ENCODE measurements at places on chromosomes 7 and 10.

DNA sequence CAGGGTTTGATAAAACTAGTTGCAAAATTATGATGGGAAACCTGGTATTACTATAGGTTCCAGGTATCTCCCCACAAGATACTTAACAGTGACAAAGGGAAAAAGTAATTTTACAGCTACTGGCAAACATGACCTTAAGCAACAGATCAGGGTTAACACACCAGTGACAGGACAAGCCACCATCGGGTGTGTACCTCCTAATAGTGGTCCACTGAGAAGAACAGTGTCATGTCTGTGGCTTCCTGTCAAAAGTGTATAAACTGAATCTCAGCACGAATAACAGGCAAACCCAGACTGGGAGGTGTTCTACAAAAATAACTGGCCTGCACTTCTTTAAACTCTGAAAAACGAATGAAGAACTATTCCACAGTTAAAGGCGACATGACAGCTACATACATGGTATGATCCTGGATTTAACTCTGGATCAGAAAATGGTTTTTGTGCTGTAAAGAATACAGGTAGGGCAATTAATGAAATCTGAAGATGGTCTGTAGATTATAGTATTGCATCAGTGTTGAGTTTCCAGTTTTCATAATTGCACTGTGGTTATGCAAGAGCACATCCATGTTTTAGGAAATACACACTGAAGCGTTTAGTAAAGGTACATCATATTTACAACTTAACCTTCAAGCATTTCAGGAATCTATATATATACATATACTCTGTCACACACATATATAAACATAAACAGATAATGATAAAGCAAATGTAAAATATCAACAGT lies 32.0 kb upstream of the ARMS2 start:
- no peak for DNase-seq

DNA sequence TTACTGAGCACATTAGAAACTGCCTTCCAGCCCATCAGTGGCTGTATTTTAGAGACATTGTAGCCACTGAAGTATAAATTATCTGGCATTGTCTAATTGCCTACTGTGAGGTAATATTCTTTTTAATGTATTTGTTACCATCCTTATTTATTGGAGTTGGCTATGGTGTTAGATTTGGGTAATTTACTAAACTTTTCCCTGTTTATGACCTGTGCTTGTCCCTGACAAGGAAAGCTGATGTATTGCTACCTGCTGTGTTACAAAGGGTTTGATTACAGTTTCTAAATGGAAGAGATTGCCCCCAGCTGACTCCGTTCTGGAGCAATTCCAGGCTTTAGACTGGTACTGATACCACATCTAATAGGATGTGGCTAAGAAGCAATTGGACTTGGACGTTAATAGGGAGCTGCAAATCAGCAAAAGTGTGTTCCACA lies 12.3 kb upstream of the ASCC1 start:
- DNase-seq: no peak

DNA sequence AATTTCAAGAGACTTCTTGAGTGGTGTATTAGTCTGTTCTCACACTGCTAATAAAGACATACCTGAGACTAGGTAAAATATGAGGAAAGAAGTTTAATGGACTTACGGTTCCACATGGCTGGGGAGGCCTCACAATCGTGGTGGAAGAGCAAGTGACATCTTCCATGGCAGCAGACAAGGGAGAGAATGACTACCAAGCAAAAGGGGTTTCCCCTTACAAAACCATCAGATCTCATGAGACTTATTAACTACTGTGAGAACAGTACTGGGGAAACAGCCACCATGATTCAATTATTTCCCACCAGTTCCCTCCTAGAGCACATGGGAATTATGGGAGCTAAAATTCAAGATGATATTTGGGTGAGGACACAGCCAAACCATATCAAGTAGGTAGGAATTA lies 150.5 kb downstream of the PCDH15 start:
- no peak for DNase-seq

GRCh38 chr7:138784692-138785091 lies 13.1 kb upstream of the TMEM213 start:
- no peak for DNase-seq

DNA sequence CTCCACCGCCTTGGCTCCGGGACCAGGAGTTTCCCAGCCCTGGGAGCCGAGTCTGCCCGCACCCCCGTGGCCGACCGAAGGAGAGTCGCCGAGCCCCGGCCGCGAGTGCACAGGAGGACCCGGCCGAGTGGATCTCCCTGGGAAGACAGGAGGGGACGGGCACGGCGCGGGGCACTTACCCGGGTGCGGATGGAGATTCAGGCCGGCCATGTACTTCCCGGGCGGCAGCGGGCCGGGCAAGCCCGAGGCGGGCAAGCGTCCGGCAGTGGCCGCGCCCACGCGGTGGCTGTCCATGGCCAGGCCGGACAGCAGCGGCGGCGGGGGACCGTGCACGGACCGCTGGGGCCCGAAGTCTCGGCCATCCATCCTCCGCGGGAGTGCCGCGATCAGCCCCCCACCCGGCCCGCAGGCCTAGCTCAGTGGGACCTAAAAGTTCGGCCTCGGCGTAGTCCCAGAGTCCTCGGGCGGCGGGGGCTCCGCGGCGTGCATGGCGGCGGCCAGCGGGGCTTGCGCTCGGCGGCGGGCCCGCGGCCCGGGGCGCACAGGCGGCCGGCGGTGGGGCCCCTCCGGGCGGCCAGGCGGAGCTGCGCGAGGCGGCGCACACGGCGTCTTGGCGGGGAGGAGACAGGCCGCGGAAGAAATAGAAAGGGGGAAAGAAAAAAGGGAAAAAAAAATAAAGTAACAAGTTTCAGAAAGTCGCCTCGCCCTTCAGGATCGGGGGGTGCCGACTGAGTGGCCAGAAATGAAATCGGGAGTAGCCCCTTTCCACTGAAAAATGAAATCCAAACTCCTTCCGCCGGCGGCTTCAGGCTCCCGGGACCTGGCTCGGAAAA lies 2.5 kb downstream of the TNRC18 start:
- DNase-seq: no peak

- DNase-seq: no peak
Observed at GRCh38 chr7:5406957-5407945, 16.4 kb downstream of the TNRC18 start.

GRCh38 chr10:100775386-100775785 lies 30.0 kb downstream of the PAX2 start:
- no peak for DNase-seq

- DNase-seq: no peak
Observed at GRCh38 chr7:1418505-1419309, 40.6 kb downstream of the MICALL2 start.

DNA sequence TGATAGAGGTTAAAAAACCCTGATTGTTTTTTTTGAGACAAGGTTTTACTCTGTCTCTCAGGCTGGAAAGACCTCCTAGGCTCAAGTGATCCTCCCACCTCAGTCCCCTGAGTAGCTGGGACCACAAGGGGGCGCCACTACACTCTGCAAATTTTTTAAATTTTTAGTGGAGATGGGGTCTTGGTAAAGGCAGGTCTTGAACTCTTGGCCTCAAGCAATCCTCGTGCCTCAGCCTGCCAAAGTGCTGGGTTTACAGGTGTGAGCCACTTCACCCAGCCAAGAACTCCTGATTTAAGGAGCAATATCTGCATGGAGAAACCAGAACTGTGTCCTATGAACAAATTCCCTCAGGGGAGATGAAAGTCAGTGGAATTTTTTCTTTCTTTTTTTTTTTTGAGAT lies 7.3 kb upstream of the KLHDC10 start:
- no peak for DNase-seq

DNA sequence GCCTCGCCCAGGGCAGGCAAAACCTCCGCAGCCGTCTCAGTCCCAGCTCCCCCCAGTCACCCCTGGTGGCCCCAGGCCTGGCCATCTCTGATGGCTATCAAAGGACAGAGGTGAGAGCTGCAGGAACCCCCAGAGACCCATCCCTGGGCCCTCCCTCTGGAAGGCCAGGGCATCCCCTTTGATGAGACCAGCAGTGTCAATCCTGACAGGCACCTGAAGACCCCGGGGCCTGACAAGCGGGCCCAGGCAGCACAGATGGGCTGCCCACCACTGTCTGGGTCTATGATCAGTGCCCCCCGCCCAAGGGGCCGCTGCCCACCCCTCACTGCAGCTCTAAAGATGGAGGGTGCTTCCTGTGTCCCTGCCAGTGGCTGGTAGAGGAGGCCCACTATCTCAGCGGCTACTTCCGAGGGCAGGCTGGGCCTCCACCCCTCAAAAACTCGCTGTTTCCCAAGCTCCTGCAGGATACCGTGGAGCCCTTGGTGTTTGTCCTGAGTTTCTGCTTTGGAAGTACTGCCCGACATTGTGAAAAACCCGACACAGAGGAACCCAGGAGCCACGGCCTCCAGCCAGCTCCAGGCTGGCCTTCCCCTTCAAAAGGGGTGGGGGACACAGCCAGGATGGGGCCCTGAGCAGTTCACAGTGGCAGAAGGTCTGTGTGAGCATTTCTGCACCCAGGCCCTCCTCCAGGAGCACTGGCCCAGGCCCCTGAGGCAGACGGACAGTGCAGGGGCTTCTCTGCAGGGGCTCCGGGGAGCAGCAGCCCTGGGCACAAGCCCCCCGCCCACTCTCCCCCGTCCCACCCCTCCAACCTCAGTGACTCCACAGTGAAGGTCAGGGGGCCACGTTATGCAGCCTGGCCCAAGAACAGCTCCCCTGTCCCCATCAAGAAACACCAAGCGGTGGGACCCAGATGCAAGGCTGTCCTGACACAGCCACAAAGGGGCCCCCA lies 99.2 kb downstream of the PDGFA start:
- DNase-seq: no peak

- no peak for DNase-seq
Observed at GRCh38 chr10:73537288-73537687, 41.5 kb upstream of the PPP3CB start.

DNA sequence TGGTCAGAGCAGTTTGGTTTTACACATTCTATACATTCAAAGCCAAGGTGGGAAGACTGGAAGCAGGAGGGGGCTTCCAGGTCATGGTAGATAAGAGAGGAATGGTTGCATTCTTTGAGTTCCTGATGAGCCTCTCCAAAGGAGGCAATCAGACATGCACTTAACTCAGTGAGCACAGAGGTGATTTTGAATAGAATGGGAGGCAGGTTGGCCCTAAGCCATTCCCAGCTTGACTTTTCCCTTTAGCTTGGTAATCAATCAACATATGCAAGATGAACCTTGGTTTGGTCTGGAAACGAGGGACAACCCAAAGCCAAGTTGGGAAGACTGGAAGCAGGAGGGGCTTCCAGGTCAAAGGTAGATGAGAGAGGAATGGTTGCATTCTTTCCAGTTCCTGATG lies 31.4 kb downstream of the TCERG1L start:
- DNase-seq: no peak

GRCh38 chr10:29530112-29530976 lies 104.4 kb downstream of the SVIL start:
- no peak for DNase-seq

DNA sequence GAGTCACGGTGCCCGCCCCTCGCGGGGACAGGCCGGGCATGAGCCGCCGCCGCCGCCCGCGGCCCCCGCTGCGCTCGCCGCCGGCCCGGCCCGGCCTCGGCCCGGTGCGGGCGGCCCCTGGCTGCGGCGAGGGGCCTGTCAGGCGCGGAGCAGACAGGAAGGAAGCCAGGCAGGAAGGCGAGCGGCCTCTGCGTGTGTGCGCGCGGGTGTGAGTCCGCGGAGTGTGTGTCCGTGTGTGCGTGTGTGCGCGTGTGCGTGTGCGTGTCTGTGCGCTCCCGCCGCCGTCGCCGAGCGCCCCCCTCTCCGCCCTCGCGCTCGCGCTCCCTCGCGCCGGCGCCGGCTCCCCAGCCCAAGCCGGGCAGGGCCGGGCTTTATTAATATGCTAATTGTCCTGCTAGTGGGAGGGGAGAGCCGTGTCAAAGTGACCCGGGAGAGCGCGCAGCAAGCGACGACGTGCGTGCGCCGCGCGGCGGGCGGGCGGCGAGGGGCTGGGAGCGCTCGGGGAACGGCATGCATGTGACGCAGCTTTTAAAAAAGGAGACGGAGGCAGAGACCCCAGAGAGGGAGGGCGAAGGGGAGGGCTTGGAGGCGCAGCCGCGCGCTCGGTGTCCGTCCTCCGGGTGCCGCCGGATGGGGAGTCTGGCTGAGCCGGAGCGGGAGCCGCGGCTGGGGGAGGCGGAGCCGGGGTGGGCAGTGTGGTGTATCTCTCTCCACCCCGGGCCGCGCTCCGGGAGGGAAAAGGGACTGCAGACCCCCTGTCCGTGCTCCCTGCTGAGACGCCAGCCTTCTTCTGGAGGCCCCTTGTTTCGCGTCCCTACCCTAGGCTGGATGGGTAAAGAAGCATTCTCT lies at the start of gene LDB1:
Gene LDB1 (minus strand): TSS at position 227 of the 849 bp plus-strand sequence. CDS start 258 bp downstream, outside the sequence.
- no peak for DNase-seq

DNA sequence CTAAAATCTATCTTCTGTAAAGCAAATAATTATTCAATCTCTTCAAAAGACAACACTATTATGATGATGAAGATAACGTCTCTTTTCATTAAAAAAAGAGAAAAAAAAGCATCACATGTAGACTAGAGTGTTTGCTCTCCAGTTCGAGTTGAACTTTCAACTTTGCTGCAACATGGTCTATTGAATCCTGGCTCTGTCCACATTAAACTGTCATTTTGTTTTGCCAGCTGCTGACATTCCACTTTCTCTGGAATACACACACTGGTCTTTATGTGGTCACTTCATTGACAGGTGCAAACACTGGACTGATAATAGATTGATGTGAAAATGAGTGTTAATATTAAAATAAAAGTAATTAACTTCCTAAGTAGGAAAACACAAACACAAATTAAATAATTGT lies 61.7 kb downstream of the PTF1A start:
- no peak for DNase-seq

DNA sequence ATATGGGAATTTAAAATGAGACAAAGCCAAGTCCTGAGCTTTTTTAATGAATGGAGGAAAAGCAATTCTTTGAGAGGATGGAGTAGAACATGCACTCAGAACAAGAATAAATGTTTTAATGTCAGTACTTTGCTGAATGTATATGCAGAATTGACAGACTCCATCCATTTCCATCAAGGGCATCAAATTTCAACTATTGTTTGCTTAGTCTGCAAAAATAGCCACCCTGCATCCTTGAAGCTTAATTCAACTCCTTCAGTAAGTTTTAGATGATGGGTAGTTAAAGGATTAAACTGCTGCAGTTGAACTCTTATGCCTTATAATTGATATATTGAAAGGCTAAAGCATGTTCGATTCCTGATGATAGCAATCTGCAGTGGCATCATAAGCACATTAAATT lies 99.7 kb upstream of the IFRD1 start:
- no peak for DNase-seq

DNA sequence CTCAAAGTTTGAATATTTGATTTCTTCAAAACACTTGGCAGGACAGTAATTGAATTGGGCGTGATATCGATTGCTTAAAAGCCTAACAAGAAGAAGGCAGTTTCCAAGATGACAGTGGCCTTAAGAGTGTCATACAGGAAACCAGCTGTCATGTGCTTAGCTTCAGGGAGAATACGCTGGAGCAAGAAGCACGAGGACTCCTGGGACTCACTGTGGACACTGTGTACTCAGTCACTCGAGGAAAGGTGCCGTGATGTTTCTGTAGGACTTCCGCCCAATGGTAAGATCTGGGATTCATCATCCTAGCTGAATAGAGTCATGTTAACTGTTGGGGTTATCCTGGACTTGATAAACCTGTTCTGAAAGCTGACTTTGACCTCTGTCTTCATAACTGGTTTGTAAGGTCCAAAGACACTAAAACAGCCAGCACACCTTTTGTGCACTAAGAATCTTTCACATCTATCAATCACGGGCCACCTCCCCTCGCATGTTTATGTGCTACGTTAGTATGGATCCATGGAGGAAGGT lies 113.5 kb downstream of the CELF2 start:
- no peak for DNase-seq

GRCh38 chr7:117308891-117309290 lies 14.0 kb downstream of the WNT2 start:
- DNase-seq: no peak
